Stimulated activated CD8-positive, alpha-beta memory T cell treated with anti-CD3 and anti-CD28 coated beads, Interleukin-4, amount 100 ng/mL, for 1 hour (primary cell): ENCODE measurements at places on chromosomes 12 and 14.

- no peak for DNase-seq
Measured at GRCh38 chr14:69756298-69756697, 10.6 kb upstream of the SRSF5 start.

- DNase-seq: no peak
Measured at GRCh38 chr12:50263832-50264231, 19.5 kb downstream of the LIMA1 start.

DNA sequence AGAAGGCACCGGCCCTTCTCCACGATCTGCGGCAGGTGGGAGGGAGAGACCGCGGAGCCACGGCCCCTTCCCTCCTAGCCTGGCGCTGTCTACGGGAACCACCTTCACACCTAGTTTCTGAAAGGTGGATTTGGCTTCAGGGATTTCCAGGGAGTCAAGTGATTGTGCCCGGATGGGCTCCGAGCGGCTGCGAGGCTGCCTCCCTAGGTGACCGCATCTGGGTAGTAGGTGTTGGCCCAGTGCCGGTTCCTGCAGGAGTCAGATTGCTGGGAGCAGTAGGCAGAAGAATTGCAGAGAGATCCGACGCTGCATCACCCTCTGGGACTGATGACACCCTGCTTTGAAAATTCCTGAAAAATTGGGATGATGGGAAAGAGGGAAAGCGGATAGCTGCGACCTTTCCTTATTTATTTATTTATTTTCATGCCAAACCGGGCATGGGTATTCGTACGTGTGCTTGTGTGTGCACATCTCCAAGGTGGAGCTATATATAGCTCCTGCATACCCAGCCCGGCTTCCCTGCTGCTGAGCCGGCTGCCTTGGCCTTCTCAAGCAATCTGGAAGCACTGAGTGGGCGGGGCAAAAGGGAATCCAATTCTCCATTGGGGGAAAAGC is 1.1 kb downstream of the CNTN1 start:
- DNase-seq: no peak

DNA sequence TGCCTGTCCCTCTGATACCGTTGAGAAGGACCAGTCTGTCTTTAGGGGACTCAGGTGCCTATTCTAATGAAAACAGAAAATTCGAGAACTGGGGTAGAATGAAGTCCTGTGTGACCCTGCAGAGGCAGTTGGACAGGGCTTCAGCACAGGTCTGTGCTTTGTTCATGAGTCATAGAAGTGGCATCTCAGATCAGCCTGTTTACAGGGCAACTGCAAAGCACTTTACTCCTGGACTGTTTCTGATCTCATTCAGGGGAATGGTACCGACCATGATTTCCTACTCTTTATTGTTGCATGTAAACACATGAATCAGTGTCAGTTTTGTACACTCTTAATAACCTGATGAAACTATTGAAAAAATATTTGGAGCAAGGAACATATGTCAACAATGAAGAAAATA is 1517.0 kb downstream of the AACS start:
- no peak for DNase-seq

DNA sequence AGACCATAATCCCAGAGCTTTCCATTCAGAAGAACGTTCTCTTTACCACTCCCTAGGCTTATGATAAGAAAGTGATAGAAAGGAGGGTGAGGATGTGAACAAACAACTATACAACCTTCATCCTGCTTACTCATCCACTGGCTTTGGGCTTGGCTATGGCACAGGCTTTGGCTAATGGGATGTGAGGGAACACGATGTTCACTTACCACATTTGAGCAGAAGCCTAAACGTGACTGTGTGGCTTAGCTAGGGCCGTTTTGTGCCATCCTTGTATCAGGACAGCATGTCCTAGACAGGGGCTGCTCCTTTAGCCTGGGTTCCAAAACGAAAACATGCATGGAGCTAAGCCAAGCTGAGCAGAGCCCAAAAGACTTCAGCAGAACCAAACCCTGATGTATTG is 118.6 kb upstream of the CCDC175 start:
- DNase-seq: no peak
